ENCODE measurements at places on chromosomes 12 and 14. TPM values are rescaled to one million over a fixed set of nuclear protein-coding genes. Genes with fewer than 3 reads are reported as not detected.

- no peak for DNase-seq
These were observed 854.1 kb upstream of the TMEM132C start for GRCh38 chr12:127412866-127413265.

CHD8 gene
- total RNA-seq, result 104 TPM

- no peak for DNase-seq
These were observed 3.3 kb upstream of the RPH3A start for GRCh38 chr12:112788205-112788604.

PAX9 gene
- not detected for total RNA-seq

DNA sequence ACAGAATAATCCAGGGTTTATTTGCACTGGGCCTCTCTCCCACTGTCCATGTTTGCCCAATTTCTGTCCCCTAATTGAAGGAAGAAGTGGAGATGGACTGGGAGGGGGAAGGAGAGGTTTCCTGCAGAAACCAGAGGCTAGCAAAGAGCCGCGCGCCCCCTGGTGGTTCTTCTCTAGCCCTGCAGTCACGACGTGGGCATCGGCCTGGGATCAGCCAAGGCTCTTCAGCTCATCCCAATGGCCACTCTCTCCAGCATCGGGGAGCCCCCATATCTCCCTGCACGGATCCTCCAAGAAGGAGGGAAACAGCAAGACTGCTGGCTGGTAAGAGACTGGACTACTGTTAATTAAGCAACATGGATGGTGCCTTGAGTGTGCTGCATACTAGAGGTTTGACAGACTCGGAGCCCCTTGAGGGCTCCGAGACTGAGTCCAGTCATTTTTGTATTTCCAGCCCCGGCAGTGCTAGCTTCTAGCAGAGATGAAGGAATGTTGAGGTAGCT is 18.7 kb downstream of the ZBTB39 start:
- peak; percentile 92 for DNase-seq

- no peak for DNase-seq
These were observed 43.9 kb downstream of the TMTC3 start for GRCh38 chr12:88185988-88186387.

GRCh38 chr12:62998454-62998853 is 63.5 kb upstream of the PPM1H start:
- DNase-seq, result no peak

DNA sequence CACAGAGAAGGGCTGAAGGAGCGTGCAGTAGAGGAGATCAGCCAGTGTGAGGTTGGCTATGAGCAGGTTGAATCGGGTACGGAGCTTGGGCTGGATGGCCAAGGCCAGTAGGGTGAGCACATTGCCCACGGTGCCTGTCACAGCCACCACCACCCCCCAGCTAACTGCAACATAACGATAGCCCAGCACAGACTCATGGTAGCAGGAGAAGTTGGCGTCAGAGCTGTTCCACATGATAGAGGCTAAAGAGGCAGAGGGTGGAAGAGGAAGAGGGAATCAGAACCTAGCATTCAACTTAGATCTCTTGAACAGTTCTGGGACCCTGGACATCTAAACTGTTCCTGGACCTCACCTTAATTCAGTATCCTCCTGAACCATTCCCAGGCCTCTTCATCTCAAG is 668 bp downstream of the GPR84 start:
- no peak for DNase-seq

DNA sequence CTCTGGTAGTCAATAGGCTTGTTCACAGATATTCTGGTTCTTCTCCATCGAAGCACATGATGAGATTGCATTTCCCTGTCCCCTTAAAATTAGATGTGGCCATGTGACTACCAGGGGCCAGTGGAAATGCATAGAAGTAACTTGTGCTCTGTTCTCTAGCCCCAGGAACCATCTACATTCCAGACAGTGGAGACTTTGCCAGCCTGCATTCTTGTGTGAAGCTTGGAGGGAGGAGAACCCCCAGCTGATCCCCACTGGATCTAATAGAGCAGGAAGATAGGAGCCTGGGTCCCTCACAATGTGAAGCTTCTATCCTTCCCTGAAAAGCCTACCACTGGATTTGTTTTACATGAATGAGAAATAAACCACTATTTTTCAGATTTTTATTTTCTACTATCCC is 130.1 kb downstream of the KITLG start:
- DNase-seq, result no peak

GRCh38 chr12:105801351-105801750 is 337.4 kb downstream of the NUAK1 start:
- no peak for DNase-seq

GRCh38 chr14:34646570-34647255 is 16.8 kb upstream of the SNX6 start:
- no peak for DNase-seq

UBE2N gene
- total RNA-seq, result 243 TPM

ATG101 gene
- 61.4 TPM for total RNA-seq

DNA sequence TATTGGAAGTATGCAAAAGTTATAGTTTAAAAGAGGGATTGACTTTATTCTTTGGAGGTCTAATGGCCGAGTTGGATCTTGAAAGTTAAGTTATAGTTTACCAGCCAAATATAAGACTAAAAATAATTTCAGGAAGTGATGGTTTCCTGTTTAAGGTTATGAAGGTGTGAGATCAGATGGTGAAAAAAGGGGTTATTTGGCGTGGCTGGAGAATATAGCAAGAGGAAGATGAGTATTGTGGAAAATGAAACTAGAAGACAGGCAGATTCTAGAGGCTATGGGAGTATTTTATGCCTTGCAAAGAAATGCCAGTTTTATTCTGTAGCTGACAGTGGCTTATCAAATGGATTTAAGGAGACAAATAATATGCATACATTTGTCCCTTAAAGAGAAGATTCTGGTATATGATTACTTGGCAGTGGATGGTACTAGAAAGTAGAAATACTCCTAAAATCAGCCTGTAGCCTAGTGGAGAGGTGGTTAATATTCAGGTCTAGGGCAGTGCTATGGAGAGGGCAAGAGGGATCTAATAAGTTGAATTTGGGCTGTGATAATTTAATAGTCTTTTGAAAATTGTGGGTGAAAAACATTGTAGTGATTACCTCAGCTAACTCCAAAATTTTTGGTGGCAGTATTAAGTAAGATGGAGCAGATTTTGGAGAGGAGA is 1091.8 kb upstream of the ATXN7L3B start:
- DNase-seq, result no peak

GPR135 gene
- total RNA-seq, result 2.0 TPM

GRCh38 chr12:54882079-54882478 is 27.8 kb downstream of the MUCL1 start:
- DNase-seq, result no peak

C1R gene
- total RNA-seq, result 1.4 TPM

DNA sequence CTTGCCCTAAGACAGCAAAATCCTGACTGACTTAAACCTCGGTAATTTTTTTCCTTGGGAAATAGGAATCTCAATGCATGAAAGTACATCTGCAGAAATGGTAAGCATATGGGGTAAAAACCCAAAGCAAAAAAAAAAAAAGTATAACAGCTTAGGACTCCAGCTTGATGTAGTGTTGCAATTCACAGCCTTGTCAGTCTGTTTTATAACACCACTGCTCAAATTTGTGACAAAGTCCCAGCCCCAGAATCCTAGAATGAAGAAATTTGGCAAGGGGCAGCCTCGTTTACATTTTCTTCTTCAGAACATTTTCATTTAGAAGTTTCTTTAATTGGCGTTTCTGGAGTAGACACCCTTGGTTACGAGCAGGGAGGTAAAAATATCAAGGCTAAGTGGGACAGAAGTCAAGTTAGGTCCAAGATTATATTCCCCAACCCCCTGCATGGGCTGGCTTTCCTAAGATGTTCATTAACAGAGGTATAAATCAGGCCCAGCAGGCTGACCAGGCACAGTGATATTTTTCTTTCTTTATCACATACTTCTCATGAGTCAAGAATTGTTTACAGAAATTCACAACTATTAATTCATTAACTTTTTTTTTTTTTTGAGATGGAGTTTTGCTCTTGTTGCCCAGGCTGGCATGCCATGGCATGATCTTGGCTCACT is 424.0 kb downstream of the RMST start:
- no peak for DNase-seq

- no peak for DNase-seq
These were observed 10.3 kb upstream of the LRRC23 start for GRCh38 chr12:6894321-6894720.

GRCh38 chr14:73762375-73762822 is 48.2 kb upstream of the PNMA1 start:
- peak; percentile 81 for DNase-seq

- no peak for DNase-seq
These were observed 921.3 kb downstream of the NRXN3 start for GRCh38 chr14:79091381-79091963.

DNA sequence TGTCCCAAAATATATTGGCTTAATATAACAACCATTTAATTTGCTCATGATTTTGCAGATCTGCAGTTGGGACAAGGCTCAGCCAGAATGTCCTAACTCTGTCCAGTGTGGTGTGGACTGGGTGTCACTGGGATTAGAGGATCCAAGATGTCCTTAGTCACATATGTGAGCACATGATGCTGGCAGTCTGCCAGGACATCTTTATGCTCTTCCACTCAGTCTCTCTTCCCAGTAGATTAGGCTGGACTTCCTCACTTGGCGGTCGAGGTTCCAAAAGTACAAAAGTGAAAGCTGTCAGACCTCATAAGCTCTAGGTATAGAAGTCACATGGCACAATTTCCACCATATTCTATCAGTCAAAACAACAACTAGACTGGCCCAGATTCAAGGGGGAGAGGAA is 167.9 kb upstream of the NTF3 start:
- DNase-seq, result no peak

GRCh38 chr14:68463705-68464374 is 329.0 kb downstream of the ZFP36L1 start:
- no peak for DNase-seq

RGS6 gene
- total RNA-seq, result 2.5 TPM

SERPINA9 gene
- total RNA-seq, result not detected

DNA sequence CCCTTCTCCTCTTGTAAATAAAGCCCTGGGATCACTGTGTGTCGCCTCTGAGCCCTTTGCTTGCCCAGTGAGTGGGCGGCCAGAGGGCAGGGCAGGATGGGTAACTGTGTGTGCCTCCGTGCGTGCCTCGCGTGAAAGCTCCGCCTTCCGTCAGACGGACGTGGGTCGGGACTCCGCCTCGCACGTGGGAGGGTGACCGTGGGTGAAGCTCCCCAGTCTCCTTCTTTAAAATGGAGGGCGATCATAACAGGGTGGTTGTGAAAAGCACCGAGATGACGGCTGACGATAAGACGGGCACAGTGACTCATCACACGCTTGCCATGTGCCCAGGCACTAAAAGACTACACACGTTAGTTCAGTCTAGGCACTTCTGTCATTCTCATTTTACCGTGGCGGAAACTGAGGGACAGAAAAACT is 9.2 kb downstream of the PHB2 start:
- DNase-seq, result peak; percentile 94

GRCh38 chr14:90496379-90496778 is 99.5 kb downstream of the CALM1 start:
- no peak for DNase-seq

GRCh38 chr14:100747021-100747586 is 20.4 kb downstream of the DLK1 start:
- no peak for DNase-seq

DNA sequence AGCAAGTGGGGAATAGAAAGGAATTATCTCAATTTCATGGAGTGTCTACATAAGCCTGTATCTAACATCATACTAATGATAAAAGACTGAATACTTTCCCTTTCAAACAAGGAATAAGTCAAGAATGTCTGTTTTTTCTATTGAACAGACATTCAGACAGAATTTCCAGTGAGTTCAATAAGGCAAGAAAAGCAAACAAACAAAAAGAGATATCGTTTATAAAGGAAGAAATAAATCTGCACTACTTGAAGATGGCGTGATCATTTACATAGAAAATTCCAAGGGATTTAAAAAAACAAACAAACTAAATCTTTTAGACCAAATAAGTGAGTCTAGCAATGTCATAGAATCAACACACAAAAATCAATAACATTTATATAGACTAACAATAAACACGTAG is 273.1 kb upstream of the FOXG1 start:
- no peak for DNase-seq

DNA sequence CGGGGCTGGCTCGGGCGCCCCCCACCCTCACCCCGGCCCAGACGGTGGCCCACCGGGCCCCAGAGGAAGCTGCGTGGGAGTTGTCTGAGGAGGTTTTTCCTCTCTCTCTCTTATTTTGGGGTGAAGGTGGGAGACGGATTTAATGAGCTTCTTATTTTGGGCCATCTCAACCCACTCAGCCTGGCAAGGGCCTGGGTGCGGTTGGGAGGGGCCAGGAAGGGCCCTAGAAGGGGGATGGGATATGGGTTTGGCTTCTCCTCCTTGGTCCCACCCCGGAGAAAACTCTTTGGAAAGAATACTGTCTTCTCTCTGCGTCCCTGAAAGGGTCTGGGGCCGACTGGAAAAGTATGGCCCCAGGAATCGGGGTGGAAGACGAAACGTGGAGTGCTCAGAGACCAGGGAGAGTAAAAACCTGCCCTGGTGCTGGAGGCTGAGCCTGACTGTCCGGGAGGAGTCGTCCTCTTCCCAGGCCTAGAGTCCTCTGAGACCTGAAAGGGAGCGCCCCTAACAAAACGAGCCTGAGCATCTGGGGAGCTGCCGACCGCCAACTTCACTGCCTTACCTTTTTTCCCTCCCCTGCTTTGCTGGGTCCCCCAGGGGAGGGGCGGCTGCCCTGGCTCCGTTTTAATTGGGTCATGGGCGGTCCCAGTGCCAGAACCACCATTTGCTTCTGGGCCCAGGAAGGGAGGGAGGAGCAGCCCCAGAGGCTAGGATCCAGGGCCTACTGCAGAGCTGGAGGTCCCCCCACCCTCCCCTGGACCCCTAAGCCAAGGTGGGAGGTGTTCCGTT is 1.6 kb downstream of the MMP14 start:
- DNase-seq, result no peak

DNA sequence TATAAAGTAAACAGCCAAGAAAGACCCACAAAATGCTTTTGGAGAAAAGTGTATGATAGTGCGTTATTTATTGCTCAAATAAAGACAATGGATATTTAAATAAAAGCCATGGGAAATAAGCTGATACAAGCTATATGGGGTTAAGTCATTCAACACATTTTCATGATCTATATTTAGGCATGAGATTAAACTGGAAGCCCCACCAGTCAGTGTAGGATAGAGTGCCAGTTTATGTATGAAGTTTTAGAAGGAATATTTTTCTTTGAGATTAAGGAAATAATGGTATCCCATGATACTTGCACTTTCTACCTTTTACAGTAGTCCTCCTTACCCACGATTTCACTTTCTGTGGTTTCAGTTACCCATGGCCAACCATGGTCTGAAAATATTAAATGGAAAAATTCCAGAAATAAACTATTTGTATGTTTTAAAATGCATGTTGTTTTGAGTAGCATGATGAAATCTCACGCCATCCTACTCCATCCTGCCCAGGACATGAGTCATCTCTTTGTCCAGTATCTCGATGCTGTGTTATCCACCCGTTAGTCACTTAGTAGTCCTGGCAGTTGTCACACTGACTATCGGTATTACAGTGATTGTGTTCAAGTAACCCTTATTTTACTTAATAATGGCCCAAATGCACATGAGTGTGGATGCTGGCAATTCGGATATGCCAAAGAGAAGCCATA is 22.3 kb downstream of the SYT1 start:
- no peak for DNase-seq

GRCh38 chr14:62270236-62270635 is 508.0 kb downstream of the SNAPC1 start:
- DNase-seq, result no peak

EXOC3L4 gene
- not detected for total RNA-seq

TOMM20L gene
- not detected for total RNA-seq
